ENCODE measurements at places on chromosomes 7 and 10. TPM values are rescaled to one million over a fixed set of nuclear protein-coding genes. Genes with fewer than 3 reads are reported as not detected.

Gene CUEDC2
- total RNA-seq = 14.4 TPM

GRCh38 chr7:88132725-88133124 lies 87.1 kb downstream of the SRI start:
- DNase-seq = no peak

Gene NME8
- 0.09 TPM for total RNA-seq

Gene PRR15
- total RNA-seq = 0.98 TPM

DNA sequence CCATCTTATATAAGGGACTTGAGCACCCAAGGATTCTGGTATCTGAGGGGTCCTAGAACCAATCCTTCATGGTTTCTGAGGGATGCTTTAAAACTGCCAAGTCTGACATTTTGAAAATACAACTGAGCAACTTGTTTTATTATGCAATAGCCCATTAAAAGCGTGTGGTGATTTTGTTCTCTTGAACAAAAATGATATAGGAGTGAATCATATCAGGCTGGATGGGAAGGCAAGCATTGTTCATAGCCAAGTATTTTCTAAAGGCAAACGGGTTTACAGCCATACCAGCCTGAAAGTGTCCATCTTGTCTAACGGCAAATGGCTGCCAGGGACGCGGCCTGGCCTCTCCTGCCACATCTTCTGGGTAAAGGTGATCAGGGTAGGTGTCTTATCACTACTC lies 23.4 kb downstream of the RPP38 start:
- DNase-seq = no peak

Gene PON1
- total RNA-seq = 54.8 TPM

GRCh38 chr7:78895393-78895792 lies 558.1 kb downstream of the MAGI2 start:
- DNase-seq = no peak

DNA sequence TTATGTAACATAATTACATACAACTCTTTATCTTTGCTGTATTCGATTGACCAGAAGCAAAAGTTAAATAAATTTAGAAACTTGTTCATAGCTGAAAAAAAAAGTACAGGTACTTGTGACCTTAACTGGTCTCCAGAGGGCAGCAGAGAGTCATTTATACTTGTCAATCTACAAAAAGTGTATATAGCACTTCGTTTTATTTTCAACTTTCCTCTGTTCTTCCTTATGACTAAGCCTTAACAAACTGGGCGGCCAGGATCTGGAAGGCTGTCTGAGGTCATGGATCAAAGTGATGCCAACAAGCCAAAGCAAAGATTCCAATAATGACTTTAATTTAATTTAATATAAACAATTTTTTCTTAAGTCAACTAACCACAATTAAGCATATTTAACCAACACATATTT lies 29.8 kb downstream of the C10orf67 start:
- no peak for DNase-seq

GRCh38 chr7:18290223-18290622 lies 205.3 kb upstream of the HDAC9 start:
- DNase-seq = no peak

- no peak for DNase-seq
Observed at GRCh38 chr10:131575877-131576276, 264.4 kb upstream of the TCERG1L start.

- DNase-seq = no peak
Observed at GRCh38 chr7:68224041-68224741, 1227.6 kb downstream of the TYW1 start.

All from liver (tissue), 10 donors.